ENCODE measurements at places on chromosomes 5 and 9.
A peak's percentile ranks its signal among the peaks of the same experiment; 100 is the strongest.

DNA sequence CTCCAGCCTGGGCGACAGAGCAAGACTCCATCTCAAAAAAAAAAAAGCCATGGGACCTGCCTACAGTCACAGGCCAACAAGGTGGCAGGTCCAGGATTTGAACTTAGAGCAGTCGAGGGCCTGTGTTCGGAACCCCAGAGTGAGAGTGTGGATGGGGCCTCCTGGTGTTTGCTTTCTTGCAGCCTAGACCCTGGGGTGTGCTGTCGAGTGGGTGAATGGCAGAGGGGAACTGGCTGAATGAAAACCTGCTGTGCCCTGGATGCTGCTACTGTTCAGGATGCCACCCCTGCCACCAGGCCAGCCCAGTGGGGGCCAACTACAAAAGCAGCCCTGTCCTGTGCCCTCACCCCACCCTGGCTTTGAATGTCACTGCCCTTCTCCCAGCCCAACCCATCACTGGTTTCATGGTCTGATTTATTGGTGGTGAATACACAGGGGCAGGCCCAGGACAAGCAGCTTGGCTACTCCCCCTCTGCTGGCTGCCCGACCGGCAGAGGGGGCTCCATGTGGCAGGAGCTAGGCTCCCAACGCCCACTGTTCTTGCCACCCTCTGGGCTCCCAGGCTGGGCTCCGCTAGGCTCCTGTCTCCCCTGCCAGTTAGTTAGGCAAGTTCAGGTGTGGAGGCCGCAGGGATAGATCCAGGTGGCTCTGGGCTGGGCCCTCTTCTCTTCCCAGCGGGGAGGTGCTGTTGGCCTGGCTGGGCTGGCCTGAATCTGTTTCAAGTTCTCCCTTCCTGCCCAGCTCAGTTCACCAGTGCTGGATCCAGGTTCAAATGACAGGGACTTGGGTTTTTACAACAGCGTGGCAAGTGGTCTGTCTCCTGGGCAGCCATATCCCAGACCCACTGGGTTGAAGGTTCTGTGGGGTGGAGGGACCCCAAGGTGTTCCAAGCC lies 12.2 kb downstream of the FPGS start:
- DNase-seq, result peak; percentile 2

- DNase-seq, result no peak
These were observed 25.3 kb downstream of the PNPLA7 start for GRCh38 chr9:137524981-137525317.

- no peak for DNase-seq
These were observed 4.4 kb upstream of the OR2S2 start for GRCh38 chr9:35962126-35962906.

DNA sequence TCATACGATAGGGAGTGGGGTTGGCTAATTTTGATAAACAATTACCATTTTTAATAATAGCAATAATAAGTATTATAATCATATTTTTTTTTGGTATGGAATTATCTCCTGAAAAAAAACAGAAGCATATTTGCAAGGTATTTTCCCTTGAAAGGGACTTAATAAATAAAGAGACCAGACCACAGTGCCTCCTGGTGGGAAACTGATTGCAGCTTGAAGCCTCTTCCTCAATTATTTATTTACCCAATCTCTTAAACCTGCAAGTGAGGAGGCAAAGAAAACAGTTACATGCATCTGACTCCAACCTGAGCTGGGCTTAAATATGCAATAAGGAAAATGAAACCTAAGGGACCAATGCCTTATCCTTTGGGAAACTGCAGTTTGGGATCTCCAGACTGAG lies 388.1 kb upstream of the ACO1 start:
- no peak for DNase-seq

DNA sequence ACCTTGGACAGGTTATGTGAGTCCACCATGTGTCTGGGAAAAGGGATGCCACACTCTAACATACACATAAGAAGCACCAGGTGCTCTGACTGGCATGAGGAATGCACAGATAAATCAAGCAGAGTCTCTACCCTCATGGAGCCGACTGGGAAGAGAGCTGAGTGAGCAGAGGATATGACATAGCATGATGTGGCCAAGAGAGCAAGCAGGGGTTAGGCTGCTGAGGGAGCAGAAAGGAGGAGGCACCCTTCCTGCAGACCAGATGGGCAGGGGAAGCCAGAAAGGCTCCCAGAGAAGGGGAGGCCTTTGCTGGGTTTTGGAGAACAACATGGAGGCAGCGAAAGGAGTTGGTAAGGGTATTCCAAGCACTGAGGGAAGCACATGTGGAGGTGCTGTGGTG lies 223.1 kb downstream of the GNA14 start:
- DNase-seq, result no peak

DNA sequence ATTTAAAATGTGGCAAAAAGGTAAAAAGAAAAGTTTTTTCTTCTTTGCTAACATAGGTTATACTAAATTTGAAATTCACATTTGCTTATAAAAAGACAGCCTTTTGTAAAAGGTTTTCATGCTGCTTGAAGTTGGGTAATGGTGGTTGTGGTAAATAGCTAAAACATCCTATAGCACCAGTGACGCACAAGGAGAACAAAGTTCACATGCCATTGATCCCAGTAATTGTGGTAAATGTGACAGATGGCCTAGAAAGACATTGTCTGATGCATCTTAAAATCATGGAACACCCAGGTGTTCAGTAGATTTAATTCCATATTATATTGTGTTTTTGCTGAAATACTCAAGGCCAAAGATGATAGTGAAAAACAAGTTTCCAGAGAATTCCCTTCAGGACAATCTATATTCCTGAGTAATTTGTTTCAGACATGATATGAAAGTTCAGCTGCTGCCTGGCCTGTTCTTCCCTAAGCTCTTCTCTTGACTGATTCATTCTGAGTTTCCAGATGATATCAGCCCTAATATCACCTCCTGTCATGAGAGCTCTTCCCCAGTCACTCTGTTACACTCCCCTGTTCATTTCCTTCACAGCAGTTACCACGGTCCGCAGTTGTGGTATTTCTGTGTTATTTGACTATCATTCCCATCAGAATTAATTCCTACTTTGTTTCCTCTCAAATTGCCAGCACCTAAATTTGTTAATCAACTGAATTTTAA lies 4.6 kb upstream of the FBXL17 start:
- DNase-seq, result peak; percentile 14

DNA sequence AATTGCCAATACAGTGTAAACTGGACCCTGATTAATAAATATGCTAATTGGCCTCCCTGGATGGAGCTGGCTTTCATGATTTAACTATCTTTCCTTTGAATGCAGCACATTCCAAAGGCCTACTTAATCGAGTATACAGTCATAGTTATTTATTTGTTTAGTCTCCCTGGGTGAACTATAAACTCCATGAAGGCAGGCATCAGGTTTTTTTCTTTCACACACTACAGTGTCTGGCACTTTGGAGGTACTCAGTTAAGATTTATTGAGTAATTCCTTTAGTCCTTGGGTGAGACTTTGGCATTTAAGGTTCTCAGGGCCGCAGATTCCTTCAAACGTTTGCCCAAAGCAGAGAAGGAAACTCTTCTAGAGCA lies 20.5 kb downstream of the RUSC2 start:
- no peak for DNase-seq

GRCh38 chr9:114777821-114778609 lies 27.8 kb downstream of the TNFSF15 start:
- no peak for DNase-seq

DNA sequence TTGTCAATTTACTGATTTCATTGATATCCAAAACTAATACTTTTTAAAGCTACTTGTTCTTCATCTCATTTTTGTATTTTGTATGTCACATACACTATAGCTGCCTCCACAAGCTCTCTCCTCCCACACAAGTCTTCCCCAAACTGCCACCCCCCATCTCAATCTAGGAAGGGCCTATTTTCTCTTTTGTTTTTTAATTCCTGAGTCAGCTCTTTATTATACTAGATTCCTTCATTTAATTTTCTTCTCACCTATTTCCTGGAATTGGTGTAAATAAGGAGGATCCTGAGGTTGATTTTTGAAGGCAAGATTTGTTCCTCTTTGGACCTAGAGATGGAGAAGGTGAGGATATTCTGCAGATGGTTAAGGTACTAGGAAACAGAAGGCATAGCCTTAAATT lies 277.4 kb downstream of the GABRB2 start:
- no peak for DNase-seq

- no peak for DNase-seq
These were observed 65.2 kb upstream of the PTPRD start for GRCh38 chr9:10678010-10678409.

DNA sequence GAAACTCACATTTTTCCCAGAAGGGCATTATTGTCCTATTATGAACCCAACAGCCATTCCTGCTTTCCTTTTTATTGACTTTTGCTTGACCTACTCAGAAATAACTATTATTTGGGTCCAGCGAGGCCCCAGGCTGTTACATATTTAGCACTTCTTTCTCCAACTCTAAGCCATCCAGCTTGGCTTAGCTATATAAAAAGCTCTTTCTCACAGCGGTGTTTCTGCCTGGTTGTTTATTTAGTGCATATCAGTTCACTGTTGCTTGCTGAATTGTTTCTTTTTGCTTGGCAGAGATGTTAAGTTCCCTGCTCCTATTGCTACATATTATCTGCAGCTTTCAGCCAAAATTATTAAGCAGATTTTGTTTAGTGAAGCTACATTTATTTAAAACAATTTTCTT lies 1156.8 kb upstream of the SEMA6A start:
- DNase-seq, result peak; percentile 14

- DNase-seq, result no peak
These were observed 98.4 kb downstream of the ADRB2 start for GRCh38 chr5:148924817-148925216.

- DNase-seq, result no peak
These were observed 139.3 kb downstream of the LHFPL2 start for GRCh38 chr5:78509145-78509865.

- DNase-seq, result peak; percentile 18
These were observed 1255.2 kb downstream of the EFNA5 start for GRCh38 chr5:106415541-106415940.

- DNase-seq, result no peak
These were observed 1.3 kb downstream of the SHC3 start for GRCh38 chr9:89177012-89177943.

DNA sequence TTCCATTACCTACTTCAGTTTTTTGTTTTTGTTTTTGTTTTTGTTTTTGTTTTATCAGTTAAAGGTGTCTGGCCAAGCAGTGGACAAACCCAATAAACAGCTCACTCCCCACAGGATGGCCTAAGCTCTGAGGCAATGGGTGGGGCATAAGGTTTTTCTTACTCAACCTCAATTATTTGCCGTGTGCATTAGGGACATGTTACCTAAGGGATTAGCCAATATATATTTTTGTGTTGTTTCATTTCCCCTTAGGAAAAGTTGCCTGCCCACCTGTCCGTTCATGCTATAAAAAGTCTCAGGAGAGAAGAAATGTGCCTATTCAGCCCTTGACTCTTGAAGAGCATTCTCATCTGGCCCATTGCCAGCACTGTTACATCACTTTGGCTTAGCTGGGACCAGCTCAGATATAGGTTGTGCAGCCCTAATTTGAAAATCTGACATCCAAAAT lies 7.3 kb downstream of the SH3RF2 start:
- peak; percentile 67 for DNase-seq

GRCh38 chr5:136992796-136993489 lies 506.2 kb downstream of the SPOCK1 start:
- no peak for DNase-seq

DNA sequence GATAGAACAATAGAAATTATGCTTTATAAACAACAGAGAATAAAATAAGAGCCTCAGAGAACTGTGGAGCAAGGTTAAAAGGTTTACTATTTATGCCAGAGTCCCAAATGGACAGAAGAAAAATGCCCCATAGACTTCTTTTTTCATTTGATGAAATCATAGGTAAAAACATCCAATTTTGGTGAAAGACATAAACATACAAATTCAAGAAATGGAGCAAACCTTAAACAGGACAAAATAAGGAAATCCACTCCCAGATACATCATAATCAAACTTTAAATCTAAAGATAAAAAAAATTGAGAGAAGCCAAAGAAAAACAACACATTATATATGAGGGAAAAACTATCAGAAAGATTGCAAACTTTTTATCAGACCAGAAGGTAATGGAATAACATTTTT lies 182.8 kb downstream of the GADD45G start:
- no peak for DNase-seq
